ENCODE measurements at places on chromosomes 7 and 10.

DNA sequence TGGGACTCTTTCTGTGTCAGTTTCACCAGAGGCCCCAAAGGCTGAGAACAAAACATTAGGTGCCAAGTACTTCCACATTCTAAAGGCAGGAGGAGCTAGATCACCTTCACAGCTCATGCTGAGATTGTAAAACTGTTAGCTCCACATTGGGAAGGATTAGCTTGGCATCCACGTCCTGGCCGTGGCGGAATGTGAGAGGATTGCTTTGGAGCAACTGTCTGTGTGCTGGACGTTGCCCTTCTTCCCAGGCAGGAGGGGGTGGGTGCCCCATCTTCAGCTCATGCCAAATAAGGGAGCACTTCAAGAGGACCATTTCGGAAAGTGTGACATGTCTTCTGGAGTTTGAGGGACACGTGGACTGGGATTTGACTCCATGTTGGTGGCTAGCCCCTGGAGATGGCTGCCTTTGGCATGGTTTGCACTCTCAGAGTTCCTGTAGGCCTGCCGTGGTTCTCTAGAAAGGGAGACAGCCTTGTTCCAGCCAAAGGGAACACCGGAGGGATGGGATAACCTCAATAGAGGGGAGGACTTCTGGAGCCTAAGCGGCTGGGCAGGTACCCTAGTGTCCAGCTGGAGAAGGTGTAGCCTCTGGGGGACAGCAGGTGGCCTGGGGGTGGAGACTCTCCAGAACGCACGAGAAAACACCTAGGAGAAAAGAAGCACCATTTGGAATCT lies 19.9 kb upstream of the FMC1 start:
- DNase-seq = no peak

- peak; percentile 89 for DNase-seq
These were observed 69.0 kb downstream of the CREM start for GRCh38 chr10:35195361-35196306.

GRCh38 chr10:74794531-74794930 lies 31.9 kb upstream of the KAT6B start:
- DNase-seq = no peak

DNA sequence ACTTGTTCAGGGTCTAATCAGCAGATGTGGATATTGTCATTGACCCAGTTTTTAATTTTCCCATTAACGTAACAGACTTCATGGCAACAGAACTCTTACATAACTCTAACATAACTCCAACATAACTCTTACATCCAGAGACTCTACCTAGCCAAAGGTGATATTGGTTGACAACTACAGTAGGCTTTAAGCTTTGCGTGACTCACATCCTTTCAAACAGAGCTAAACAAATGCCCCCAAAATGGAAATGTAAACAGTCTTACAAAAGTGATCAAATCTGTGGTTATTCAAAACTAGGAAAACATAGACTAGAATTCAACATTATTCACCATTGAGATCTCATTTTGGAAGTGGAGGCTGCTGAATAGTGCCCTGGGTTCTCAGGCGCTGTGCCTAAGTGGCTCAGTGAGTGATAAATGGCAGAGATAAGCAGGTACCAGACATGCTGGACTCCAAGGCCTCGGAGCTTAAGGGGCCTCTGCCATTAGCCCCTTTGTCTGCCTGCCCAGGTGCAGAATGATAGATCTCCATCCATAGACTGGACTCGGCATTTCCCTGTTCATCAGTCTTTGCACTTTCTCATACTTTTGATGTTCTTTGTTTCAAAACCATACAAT lies 34.3 kb upstream of the BTBD16 start:
- peak; percentile 22 for DNase-seq

- DNase-seq = no peak
These were observed 82.2 kb downstream of the MDFIC start for GRCh38 chr7:115004121-115004520.
